ENCODE measurements at places on chromosomes 6 and 20. TPM values are rescaled to one million over a fixed set of nuclear protein-coding genes. Genes with fewer than 3 reads are reported as not detected.

- no peak overlapping the region for H3K27ac ChIP-seq
- no peaks in the 10 kb centered on the region for H3K36me3 ChIP-seq
- H3K4me3 ChIP-seq, result no peak overlapping the region
- no peaks in the 10 kb centered on the region for H3K4me1 ChIP-seq
- DNase-seq, result no peak
These were observed 332.6 kb upstream of the TBX18 start for GRCh38 chr6:85096976-85097375.

DNA sequence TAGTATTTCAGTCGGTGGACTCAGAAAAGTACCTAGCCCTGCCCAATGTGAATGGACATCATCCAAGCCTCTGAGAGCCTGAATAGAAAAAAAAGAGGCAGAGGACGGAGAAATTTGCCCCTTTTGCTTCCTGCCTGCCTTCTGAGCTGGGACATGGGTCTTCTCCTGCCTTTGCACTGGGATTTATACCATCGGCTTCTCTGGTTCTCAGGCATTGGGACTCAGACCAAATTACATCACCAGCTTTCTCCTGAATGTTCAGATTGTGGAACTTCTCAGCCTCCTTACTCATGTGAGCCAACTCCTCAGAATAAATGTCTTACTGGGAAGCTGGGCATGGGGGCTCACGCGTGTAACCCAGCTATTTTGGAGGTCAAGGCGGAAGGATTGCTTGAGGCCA lies 19.8 kb downstream of the KCNB1 start:
- H3K36me3 ChIP-seq, result no peaks in the 10 kb centered on the region
- H3K4me3 ChIP-seq, result no peak overlapping the region
- DNase-seq, result no peak
- H3K27me3 ChIP-seq, result peaks cover 9% of the 10 kb centered on the region
- H3K27ac ChIP-seq, result no peak overlapping the region

DNA sequence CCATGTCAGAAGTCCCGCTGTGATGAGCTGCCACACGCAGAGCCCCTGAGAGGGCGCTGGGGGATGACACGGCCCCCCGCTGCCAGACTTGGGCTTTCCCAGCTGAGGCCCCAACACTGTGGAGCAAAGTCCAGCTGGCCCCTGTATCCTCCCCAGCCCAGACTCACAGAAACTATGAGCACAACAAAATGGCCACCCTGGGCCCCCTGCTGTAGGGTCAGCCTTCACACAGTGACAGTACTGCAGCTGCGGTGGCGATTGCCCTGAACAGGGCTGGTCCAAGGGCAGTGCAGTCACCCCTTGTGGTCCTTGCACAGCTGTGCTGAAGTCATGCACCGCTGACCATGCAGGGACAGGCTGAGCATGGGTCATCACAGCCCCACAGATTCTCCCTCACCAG lies 78.2 kb upstream of the CST7 start:
- no peak overlapping the region for H3K4me3 ChIP-seq
- no peaks in the 10 kb centered on the region for H3K36me3 ChIP-seq
- H3K4me1 ChIP-seq, result no peaks in the 10 kb centered on the region
- no peak overlapping the region for H3K27ac ChIP-seq
- no peaks in the 10 kb centered on the region for H3K27me3 ChIP-seq
- DNase-seq, result no peak

DNA sequence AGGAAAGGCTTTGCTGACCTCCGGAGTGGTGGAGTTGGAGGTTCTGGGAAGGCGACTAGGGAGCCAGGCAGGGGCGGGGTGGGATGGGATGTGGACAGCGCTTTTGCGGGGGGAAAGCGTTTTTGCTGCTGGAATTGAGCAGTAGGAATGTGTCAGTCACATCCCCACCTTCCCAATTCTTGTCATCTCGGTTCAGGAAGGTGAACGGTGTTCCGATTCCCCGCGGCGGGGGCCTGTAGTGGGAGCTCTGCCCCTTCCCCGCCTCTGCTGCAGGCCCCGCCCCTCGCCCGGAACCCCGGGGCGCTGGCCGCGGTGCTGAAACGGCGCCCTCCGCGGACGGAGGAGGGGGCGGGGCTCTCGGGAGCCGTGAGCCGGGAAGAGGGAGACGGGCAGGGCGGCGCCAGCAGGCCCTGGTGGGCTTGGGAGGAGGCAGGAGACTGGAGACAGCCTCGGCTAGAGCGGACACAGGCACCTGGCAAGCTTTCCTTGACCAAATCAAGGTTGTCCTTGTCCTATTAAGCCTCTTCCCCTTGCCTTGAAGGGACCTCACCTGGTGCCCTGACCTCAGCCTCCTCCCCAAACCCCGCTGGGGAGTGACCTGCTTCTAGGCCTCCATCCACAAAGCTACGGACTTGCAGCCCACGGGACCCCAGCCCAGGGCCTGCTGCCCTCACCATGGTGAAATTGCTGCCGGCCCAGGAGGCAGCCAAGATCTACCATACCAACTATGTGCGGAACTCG lies at the start of gene LHFPL5:
Gene LHFPL5, plus strand, starts transcription at position 357 of the 741 bp plus-strand sequence. Its CDS starts 319 bp downstream, at position 676.
- H3K36me3 ChIP-seq, result no peaks in the 10 kb centered on the region
- H3K27ac ChIP-seq, result no peak within 1 kb of the TSS
- peaks cover 5% of the 10 kb centered on the region for H3K27me3 ChIP-seq

GRCh38 chr6:157108923-157109322 lies 214.4 kb downstream of the TMEM242 start:
- no peak overlapping the region for H3K4me3 ChIP-seq
- H3K4me1 ChIP-seq, result peaks cover 24% of the 10 kb centered on the region
- DNase-seq, result no peak
- H3K27ac ChIP-seq, result no peak overlapping the region
- peaks cover 27% of the 10 kb centered on the region for H3K36me3 ChIP-seq
- no peaks in the 10 kb centered on the region for H3K27me3 ChIP-seq

Gene GPR31
- total RNA-seq, result not detected

DNA sequence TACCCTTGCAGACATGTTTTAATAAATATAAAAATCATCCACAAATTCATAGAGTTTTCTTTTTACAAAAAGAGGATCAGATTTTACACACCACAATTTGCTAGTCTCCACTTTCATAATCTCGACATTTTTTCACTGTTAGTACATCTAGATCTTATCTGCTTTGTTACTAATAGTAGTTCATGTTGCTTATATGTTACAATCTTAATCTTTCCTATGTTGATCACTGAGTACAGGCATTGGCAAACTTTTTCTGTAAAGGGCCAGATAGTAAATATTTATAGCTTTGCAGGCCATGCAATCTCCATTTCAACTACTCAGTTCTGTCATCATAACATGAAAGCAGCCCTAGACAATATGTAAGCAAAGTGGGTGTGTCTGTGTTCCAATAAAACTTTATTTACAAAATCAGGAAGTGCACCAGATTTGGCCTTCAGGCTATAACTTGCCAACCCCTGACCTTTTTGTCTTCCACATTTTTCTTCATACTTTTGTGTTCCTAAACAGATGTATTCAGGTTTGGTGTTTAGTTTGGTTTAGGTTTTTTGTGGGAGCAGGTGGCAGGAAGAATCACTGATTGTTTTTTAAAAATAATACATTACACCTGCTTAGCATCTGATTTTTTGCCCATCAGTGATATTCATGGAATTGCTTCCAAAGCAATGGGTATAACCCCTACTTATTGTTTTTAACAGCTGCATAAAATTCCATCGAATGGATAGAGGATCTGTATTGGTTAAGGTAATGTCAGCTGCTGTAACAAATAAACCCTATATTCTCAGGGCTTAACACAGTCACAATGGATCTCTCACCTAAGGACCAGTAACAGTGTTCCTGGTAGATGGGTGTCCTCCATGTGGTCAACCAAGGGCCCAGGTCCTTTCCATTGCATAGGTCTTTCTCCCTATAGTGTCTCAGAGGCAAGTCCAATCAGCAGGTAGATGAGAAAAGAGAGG lies 61.2 kb downstream of the EYA2 start:
- no peak for DNase-seq
- no peak overlapping the region for H3K4me3 ChIP-seq
- H3K4me1 ChIP-seq, result no peaks in the 10 kb centered on the region
- no peaks in the 10 kb centered on the region for H3K36me3 ChIP-seq
- no peak overlapping the region for H3K27ac ChIP-seq

DNA sequence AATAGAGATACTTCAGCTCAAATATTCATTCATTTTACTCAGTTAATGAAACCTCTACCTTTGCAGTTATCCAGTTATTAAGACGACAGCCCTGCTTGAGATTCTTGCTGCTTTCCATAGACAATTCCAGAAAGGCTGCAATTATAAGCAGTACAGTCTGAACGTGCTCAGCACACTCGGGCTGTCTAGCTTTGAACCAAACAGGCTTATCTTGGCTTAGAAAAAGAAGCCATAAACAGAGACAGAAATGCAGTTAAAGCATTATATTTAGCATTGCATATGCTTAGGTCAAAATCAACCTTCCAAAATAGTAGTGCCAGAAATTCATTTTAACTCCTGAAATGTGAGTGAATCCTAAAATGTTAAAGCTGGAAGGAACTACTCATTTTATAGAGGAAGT lies 204.1 kb upstream of the KCNQ5 start:
- no peak for DNase-seq
- H3K27ac ChIP-seq, result no peak overlapping the region
- no peaks in the 10 kb centered on the region for H3K36me3 ChIP-seq
- peaks cover 14% of the 10 kb centered on the region for H3K27me3 ChIP-seq
- no peaks in the 10 kb centered on the region for H3K4me1 ChIP-seq
- no peak overlapping the region for H3K4me3 ChIP-seq

Gene CLIC5
- 3.7 TPM for total RNA-seq

DNA sequence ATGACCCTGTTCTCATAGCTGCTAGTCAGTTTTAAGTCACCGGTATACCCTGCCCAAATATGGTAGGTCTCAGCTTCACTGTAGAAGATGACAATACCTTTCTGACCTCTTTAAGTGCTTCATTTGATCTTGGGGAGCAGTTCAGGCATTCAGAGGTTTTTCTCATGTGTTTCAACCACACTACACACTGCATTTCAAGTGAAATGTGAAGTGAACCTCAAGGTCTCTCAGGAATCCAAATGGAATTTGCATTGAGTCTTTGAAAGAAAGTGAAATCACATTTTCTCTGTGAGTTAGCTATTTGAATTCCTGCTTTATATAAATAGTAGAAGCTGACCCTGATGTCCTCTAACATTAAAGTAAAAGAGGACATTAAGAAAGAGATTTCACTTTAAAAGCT lies 461.6 kb downstream of the ADGRB3 start:
- H3K27me3 ChIP-seq, result no peaks in the 10 kb centered on the region
- no peaks in the 10 kb centered on the region for H3K36me3 ChIP-seq
- DNase-seq, result no peak
- no peak overlapping the region for H3K4me3 ChIP-seq
- no peaks in the 10 kb centered on the region for H3K4me1 ChIP-seq

GRCh38 chr6:157887892-157888291 lies 64.8 kb downstream of the SNX9 start:
- peaks cover 26% of the 10 kb centered on the region for H3K36me3 ChIP-seq
- H3K27ac ChIP-seq, result no peak overlapping the region
- peaks cover 40% of the 10 kb centered on the region for H3K4me1 ChIP-seq

Measured in activated CD4-positive, alpha-beta T cell treated with anti-CD3 and anti-CD28 coated beads, Interleukin-2, amount 10 ng/mL, durations not matched to agents 7 days and 5 days (primary cell).